ENCODE measurements at places on chromosomes 3 and 15.

GRCh38 chr15:82646250-82647044, 716 bp downstream of the CPEB1 start:
- DNase-seq, result no peak

DNA sequence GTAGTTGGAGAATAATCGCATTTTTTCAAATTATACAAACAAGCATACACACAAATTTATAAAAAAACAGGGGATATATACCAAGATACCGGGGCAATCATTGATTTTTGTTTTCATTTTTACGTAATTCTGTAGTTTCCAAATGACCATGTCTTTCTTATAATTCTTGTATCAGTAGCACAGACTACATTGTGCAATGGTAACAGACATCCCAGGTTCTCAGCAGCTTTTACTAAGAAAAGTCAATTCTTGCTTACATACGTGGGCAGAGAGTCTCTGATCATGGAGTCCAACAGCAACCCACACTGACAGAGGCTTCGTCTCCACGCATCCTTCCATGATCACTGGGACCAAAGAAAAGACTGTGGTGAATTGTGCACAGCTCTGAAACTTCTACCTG, 441.3 kb downstream of the TBL1XR1 start:
- no peak for DNase-seq

DNA sequence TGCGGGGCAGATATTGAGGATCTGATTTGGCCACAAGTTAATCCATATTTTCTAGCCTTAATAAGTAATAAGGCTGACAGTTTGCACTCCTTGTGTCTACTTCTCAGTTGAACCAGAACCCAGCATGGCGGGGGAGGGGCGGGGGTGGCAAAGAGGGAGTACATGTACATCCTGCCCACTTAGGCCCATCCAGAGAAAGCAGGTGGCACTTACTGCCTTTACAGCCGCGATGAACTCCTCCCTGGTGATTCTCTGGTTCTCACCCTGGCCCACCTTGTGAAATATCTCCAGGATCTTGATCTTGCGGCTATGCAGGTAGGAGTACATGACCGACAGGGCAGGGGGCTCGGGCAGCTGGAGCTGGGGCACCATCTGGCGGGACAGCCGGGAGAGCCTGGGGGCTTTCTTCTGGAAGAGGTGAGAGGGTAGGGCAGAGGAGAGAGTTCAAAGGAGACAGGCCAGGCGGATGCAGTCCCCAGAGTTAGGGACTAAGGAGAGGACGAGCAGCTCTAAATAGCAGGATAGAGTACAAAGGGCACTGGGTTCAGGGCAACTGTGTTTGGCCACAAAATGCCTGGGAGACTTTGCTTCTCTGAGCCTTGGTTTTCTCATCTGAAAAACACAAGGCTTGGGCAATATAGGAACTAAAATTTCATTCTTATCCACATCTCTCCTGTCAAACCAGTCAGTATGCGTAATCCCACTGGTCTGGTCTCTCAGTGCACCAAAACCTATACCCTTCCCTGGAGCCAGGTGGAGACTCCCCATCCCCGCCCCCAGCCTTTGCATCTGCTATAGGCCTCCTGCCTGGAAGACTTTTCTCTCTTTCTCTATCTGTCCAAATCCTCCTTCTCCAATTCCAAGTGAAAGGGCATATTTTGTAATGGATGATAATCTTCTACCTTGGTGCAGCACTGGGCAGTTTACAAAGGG, 10.1 kb downstream of the EFCAB12 start:
- DNase-seq, result no peak

DNA sequence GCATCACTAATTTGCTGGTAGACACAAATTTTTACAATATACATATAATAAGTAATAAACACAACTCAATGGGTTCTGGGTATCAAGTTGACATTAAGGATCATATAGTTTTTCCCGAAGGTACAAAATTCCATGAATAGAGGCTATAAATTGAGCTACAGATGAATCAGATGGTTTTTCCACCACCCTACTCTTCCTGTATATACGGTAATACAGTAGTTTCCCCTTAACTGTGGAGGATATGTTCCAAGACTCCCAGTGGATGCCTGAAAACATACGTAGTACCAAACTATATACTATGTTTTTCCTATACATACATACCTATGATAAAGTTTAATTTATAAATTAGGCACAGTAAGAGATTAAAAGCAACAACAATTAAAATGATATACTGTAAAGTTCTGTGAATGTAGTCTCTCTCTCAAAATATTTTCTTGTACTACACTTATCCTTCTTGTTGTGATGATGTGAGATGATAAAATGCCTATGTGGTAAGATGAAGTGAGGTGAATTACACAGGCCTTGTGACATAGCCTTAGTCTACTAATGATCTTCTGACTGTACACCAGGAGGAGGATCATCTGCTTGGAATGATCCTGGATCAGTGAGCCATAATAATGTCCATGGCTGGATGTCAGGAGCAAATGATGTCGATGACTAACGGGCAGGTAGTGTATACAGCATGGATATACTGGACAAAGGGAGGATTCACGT, 116.7 kb downstream of the NR1I2 start:
- DNase-seq, result peak; percentile 80

DNA sequence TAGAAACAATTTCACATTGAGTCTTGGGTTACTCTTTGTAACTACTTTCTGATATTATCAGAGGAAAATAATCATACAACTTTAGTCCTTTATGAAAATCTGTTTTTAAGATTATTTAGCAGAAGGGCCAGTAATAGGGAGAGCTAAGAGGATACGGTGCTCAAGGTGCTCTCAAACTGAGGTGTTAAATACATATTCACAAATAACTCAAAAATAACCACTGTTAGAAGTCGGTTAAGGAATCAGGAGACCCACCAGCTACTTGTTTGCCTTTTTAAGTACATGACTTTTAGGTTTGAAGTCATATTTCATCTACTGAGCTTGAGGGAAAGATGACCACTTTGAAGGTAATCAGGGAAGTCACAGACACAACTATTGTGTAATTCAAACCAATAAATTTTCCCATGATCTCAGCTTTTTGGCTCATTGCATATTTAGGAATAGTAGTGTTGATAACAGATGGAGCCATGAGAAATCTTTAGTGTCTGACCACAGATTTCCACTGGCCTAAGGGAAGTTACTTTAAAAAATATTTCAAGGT, 1.4 kb upstream of the RSRC1 start:
- no peak for DNase-seq

GRCh38 chr3:57876632-57877031, 120.5 kb downstream of the SLMAP start:
- DNase-seq, result no peak

GRCh38 chr15:45634432-45635190, at the start of gene SQOR:
Gene SQOR (plus strand): TSS chr15:45635029. CDS start chr15:45658924, 23,895 bp downstream.
- DNase-seq, result peak; percentile 52

- DNase-seq, result no peak
Measured at GRCh38 chr3:44076221-44076829, 165.4 kb upstream of the TOPAZ1 start.

GRCh38 chr15:101549647-101550046, 60.1 kb upstream of the PCSK6 start:
- DNase-seq, result no peak

DNA sequence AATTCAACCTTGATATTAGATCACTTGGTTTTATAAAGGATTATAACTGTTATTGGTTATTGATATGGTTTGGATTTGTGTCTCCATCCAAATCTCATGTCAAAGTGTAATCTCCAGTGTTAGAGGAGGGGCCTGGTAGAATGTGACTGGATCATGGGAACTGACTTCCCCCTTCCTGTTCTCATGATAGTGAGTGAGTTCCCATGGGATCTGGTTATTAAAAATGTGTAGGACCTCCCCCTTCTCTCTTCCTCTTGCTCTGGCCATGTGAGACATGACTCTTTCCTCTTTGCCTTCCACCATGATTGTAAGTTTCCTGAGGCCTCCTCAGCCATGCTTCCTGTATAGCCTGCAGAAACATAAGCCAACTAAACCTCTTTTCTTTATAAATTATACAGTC, 136.0 kb upstream of the UBE2E2 start:
- no peak for DNase-seq

DNA sequence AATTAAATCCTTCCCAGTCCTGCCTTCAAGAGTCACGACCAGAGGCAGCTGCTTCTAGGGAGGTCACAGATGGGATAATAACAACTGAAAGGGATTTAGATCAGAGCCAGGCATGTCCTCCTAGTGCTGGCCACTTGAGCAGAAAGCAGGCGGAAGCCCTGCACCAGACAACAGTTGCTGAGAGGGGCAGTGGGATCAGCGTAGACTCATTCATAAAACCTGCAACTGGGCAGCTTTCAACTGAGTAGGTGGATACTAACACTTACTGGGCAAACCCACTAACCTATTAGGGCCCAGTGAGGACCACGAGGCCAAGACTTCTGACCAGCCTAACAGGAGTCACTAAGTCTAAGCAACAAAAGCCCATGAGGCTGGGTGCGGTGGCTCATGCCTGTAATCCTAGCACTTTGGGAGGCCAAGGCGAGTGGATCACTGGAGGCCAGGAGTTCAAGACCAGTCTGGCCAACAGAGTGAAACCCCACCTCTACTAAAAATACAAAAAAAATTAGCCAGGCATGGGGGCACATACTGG, 67.0 kb downstream of the DAPK2 start:
- DNase-seq, result no peak

DNA sequence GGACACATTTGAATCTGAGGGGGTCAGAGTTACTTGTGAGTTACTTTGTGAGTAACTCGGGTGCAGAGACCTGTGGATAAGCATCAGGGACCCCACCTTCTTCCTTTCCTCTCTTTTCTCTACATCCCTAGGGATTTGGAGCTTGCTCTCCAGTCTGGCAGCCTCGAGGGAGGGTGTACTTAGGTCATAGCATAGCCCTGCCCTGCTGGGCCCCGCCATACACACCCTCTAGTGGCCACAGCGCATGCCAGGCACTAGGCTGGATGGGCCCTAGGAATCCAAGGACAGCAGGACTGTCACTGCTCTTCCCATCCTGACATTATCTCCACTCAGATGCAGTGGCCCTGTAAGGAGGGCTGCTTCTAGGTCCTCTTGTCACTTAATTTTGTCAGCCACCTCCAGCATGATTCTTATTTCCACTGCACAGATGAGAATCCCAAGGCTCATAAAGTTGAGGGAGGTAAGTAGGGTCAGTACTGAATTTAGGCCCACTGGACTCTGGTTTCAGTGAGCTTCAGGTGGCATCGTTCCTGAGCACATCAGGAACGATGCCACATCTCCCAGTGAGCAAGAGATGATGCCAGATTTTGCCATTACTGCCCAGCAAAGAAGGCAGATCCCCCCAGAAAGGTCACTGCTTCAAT, 3.6 kb upstream of the SMAD6 start:
- peak; percentile 56 for DNase-seq

DNA sequence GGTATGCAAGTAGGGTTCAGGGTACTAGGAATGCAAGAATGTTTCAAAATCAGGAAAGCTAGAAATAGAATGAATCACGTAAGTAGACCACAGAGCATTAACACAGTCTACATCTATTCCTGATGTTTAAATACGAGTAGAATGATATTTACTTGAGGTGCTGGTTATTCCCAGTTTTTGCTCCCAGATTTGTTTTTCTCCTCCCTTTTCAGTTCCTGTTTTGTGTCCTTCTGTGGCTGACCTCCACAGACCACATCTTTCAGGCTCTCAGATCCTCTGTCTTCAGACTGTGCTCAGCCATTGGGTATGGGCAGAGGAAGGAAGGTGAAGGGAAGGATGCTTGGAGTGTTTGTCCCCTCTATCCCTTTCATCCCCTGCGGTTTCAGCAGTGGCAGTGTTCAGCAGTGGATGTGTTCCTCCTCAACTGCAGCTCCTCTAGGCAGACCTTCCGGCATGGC, 276.6 kb downstream of the ZNF621 start:
- DNase-seq, result peak; percentile 71

GRCh38 chr3:190543671-190544070, 29.8 kb downstream of the IL1RAP start:
- no peak for DNase-seq

DNA sequence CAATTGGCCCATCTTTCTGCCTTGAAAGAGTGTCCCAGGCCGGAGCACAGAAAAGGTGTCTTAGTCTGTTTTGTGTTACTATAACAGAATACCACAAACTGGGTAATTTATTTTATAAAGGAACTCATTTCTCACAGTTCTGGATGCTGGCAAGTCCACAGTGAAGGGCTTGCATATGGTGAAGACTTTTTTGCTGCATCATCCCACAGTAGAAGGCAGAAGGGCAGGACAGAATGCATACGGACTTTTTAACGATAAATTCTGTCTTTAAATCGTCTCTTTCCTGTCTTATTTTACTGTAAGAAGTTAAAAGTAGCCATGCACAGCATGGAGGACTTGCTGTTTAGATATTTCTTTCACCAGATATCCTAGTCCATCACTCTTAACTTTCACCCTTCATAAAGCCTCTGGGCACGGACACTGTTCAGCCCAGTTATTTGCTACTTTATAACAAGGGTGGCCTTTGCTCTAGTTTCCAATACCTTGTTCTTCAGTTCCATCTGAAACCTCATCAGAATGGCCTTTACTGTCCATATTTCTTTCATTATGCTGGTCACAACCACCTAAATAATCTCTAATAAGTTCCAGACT, 10.3 kb upstream of the EIF1B start:
- no peak for DNase-seq

DNA sequence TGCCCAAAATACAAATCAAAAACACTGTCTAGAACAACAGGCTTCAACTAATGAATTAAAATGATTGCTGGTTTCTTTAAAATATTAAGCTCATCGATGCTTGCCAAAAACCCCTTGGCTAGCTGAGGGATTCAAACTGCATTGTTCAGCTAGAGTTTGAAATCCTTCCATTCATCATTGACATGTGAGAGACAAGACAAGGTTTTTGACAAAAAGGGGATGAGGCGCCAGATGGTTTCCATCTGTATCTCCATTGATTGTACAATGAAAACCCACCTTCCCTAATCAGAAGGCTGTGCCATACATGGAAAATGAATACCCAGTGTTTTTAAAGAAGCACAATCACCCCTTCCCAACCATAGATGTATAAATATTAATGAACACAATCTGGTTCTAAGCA, 67.8 kb downstream of the THRB start:
- DNase-seq, result no peak

GRCh38 chr3:127790882-127791183, 31.5 kb downstream of the MGLL start:
- DNase-seq, result no peak

- DNase-seq, result no peak
Measured at GRCh38 chr3:81920816-81921215, 159.4 kb upstream of the GBE1 start.
